Colonic mucosa (tissue), 4 donors: ENCODE measurements at places on chromosomes 5 and 9. TPM values are rescaled to one million over a fixed set of nuclear protein-coding genes. Genes with fewer than 3 reads are reported as not detected.

The CARD9 gene
- 1.2 TPM for total RNA-seq

The ENTPD8 gene
- total RNA-seq = 48.3 TPM

The KIAA0825 gene
- 1.1 TPM for total RNA-seq

The AP3S1 gene
- 105 TPM for total RNA-seq

DNA sequence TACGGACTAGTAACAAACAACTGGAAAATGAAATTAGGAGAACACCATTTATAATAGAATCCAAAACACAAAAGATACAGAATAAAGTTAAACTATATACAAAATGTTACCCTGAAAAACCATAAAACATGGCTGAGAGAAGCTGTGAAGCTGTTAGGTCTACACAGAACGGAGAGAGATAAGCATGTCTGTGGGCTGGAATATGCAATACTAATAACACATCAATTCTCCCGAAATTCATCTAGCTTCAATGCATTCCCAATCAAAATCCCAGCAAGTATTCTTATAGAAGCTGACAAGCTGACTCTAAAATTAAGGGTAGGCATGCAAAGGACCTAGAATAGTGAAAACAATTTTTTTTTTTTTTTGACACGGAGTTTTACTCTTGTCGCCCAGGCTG, 32.5 kb downstream of the CAMSAP1 start:
- no peak for DNase-seq

DNA sequence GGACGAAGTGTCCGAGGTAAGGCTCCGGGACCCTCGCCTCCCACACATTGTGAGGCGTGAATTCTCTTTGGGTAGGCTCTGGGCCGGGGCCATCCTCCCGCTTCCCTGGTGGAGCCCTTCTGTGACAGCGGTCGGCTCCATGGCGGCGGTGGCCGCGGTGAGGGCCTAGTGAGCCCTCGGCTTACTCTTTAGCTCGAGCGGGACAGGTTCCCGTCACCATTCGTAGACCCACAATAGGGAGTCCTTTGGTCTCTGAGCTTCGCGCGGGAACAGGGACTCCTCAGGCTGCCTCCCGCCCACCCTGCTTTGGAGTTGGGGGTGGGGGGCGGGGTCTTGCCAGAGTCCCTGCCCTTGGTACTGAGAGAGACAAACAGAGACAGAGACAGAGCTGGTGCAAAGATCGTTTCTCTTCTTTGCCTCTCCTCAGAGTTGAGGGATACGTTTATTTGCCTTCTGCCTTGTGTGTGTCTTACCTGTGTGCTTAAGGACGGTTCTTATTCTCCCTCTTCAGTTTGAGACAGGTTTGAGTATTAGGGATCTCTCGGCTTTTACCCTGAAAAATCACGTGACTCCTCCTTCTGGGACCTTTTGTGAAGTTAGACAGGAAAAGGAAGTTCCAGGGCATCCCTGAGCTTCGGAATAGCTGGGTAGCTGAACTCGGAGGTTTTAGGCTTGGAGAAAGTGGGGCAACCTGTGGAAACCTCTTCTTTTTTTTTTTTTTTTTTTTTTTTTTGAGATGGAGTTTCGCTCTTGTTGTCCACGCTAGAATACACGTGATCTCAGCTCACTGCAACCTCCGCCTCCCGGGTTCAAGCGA, 833 bp downstream of the ANKHD1 start:
- peak; percentile 45 for DNase-seq

GRCh38 chr5:167916706-167917105, 374.7 kb upstream of the WWC1 start:
- DNase-seq = no peak

GRCh38 chr9:121447321-121447834, 52.3 kb downstream of the GGTA1 start:
- DNase-seq = no peak

GRCh38 chr9:79567671-79568098, 4.1 kb upstream of the TLE4 start:
- no peak for DNase-seq
